ENCODE measurements at places on chromosomes 6 and 20.

- no peak for DNase-seq
Measured at GRCh38 chr6:4936681-4937041, 67.2 kb downstream of the RPP40 start.

GRCh38 chr20:11891776-11892545 is 25.7 kb upstream of the BTBD3 start:
- no peak for DNase-seq

- no peak for DNase-seq
Measured at GRCh38 chr20:43438578-43439316, 18.9 kb upstream of the SRSF6 start.

DNA sequence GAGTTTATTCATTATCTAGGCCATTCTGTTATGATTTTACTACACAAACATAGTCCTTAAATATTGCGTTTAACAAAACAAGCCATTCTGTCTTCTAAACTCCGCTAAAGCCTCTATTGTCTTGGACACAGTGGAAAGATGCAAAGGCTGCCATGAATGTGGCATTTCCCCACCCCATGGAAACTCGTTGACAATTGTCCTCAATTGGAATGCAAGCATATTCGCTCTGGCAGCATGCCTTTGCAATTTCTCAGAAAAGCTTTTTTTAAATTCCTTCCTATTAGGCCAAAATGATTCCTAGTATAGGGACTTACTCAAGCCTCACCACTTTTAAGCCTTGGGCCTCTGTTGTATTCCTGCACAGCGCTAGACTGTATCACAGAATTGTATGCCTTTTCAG is 22.8 kb downstream of the OR2A4 start:
- no peak for DNase-seq

DNA sequence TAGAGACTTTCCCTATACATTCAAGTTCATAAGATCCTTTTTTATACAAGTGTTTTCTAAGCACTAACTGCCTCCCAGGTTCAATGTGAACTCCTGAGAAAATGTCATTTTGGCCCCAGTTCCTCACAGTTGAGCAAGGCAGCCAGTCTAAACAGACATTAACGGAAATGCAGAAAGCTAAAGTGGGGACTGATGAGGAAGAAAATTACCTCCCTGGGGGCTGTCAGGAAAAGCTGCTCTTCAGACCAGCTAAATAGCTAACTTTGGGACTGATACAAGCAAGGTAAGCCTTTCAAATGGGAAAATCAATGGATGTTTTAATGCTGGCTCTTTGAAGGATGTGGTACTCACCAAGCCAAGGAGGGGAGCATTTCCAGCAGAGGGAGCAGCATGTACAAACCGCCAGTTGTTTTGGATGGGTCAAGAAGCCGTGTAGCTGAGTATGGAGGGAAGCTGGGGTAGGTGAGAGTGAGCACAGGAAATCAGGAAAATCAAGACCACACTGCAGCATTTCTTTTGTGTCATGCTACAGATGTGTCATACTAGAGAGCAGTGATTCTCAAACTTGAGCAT is 180.8 kb upstream of the CHD6 start:
- DNase-seq, result no peak

GRCh38 chr6:40881501-40881900 is 157.5 kb downstream of the UNC5CL start:
- no peak for DNase-seq

GRCh38 chr6:52360601-52361413 is 1.1 kb upstream of the PAQR8 start:
- DNase-seq, result no peak

DNA sequence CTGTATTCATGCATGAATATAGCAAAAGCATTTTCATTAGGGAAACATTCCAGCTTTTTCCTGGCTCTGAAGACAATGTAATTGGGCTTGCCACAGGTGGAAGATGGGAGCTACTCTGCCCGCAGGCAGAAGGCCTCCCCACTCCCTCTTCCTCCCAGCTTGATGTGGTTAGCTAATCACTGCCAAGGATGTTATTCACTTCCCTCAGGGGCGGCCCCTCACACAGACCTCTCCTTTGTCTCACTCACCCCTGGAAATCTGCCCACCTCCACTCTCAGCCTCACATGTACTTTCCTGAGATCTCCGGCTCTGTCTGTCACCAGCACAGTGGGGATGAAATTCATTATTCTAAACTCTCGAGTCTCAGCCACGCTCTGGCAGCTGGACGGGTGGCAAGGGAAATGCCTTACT is 100.7 kb downstream of the ANKRD60 start:
- no peak for DNase-seq

GRCh38 chr20:3740615-3741301 is 8.3 kb downstream of the HSPA12B start:
- no peak for DNase-seq

GRCh38 chr20:9281803-9282202 is 212.9 kb downstream of the PLCB4 start:
- DNase-seq, result no peak

DNA sequence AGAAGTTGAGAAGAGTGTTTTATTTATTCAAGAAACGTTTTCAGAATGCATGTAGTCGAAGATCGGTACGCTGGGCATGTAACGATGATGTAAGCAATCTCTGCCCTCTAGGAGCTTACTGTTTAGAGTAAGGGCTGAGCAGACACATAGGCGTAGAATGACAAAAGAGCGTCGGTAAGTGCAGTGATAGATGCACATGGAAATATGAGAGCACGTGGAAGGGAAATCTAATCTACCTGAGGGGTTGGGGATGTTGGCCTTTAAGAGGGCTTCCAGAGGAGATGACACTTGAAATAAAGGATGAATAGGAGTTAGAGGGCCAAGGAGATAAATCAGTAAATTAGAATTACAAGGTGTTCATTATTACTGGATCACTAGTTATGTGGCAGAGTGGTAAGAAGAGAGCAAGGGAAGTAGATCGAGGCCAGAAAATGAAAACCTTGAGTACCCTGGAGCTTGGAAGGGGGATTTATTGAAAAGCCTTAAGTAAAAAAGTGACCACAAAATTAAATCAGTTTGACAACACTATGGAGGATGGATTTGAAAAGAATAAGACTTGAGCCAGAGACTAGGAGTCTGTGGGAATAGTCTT is 782 bp downstream of the TRMT11 start:
- DNase-seq, result no peak

- no peak for DNase-seq
Measured at GRCh38 chr20:4170621-4171537, 155.5 kb upstream of the RNF24 start.

DNA sequence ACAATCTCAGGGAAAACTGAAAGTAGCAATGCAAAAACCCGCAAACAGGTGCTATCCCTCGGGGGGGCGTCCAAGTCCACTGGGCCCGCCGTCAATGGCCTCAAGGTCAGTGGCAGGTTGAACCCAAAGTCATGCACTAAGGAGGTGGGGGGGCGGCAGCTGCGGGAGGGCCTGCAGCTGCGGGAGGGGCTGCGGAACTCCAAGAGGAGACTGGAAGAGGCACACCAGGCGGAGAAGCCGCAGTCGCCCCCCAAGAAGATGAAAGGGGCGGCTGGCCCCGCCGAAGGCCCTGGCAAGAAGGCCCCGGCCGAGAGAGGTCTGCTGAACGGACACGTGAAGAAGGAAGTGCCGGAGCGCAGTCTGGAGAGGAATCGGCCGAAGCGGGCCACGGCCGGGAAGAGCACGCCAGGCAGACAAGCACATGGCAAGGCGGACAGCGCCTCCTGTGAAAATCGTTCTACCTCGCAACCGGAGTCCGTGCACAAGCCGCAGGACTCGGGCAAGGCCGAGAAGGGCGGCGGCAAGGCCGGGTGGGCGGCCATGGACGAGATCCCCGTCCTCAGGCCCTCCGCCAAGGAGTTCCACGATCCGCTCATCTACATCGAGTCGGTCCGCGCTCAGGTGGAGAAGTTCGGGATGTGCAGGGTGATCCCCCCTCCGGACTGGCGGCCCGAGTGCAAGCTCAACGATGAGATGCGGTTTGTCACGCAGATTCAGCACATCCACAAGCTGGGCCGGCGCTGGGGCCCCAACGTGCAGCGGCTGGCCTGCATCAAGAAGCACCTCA is 166.3 kb downstream of the DTNBP1 start:
- DNase-seq, result no peak

DNA sequence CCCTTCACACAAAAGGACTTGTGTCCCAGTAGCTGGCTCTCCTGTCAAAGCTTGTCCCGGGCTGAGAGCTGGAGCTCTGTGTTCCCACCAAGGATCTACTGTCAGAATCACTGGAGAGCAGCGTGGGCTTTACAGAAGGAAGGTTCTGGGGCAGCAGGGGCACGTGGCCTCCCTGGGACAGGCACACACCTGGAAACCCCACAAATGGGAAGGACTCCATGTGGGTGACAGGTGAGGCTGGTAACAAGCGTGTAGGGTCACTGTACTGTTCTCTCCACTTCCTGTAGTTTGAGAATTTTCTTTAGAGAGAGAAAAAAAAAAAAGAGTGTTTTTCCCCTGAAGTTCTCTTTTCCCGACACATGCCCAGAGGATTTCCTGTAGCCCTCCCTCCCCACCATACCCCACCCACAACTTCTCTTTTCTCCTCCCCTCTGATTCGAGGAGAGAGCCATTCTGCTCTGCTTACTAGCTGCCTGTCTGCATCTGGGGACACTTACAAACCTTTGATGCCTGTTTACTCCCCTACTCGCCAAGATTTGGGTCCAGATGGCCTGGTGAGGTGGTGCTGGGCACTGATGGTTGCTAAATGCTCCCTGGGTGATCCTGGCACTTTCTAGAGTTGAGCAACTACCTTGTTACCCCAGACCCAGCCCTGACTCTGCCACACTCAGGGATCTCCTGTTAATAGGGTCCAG is 84.1 kb upstream of the SIRPA start:
- no peak for DNase-seq

Measured in activated gamma-delta T cell (primary cell).